Stimulated activated CD4-positive, alpha-beta T cell treated with anti-CD3 and anti-CD28 coated beads, Interleukin-12 subunit alpha, Interleukin-12 subunit beta, amount 100 ng/mL, for 24 hours (primary cell): ENCODE measurements at places on chromosomes 7 and 10.

- peak; percentile 100 for DNase-seq
Observed at GRCh38 chr10:104231784-104232612, at the start of gene CFAP43. Gene CFAP43 (minus strand): TSS chr10:104232364. CDS start chr10:104232246, 118 bp downstream.

DNA sequence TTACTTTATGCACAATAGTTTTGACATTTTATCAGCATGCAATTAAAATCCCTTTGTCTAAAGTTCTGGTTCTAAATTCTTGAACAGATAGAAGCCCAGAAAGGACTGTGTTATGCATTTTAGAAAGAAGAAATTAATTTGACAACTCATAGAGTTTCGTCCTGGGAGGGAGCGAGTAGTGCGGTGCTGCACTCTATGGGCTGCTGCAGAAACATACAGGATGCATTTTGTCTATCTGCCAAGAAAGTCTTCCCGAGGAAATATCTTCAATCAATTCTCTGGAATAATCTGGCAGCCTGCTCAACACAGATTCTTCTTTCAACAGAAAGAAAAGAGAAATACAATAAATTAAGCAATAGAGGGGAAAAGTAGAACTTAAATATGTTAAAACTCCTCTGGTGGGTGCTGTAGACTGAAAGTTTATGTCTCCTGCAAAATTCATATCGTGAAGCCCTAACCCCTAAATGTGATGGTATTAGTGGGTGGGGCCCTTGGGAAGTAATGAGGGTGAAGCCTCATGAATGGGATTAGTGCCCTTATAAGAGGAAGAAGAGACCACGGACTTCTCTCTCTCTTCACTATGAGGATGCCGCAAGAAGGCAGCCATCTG lies 39.0 kb upstream of the IFRD1 start:
- no peak for DNase-seq

DNA sequence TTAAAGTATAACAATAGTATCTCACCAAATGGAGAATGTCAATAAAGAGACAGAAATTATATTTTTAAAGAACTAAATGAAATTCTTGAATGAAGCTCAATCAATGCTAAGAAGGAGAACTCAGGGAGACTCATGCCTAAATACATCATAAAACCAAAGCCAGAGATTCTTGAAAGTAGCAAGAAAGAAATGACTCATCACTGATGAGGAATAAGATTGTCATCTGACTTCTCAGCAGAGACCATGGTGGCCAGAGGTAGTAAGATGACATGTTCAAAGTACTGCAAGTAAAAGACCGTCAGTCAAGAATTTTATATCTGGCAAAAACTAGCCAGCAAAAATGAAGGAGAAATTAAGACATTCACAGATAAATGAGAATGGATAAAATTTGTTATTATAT lies 399.0 kb downstream of the GRID1 start:
- no peak for DNase-seq

DNA sequence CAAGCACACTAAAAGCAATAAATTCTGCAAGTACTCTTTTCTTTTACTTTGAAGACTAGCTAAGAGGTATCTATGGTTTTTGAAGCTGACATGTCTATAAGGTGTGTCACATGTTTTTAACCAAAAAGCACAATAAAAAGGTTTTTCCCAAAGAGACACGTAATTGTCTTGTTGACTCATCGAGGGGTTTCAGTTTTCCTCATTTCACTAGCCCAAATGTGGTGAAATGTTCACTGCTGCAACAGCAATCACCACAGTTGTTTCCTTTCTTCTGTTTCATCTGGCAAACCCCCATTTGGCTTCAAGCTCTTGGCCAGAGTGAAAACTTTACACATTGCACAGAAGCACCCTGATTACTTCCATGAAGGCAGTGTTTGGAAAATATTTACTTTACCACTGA lies 3.8 kb upstream of the HOXA4 start:
- no peak for DNase-seq

- no peak for DNase-seq
Observed at GRCh38 chr7:151552352-151553028, 32.8 kb upstream of the RHEB start.

GRCh38 chr7:390761-391410 lies 100.9 kb downstream of the FOXL3 start:
- DNase-seq = no peak

DNA sequence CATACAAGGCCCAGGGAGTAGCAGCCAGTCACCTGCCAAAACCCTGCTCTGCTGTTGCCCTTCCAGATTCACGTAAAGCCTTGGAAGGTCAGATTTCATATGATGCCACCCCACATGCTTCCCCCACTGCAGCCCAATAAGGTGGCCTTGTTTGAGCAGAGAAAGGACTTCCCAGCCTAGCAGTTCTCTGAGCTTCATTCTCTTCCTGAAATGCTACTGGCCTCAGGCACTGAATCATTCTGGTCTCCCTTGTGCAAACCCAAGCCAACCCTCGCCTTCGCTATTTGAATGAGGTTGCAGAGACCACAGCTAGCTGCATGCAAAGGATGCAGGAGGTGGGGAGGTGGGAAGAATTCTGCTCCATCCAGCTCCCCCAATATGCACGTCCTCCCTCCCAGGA lies 60.3 kb upstream of the PLXNA4 start:
- DNase-seq = no peak

DNA sequence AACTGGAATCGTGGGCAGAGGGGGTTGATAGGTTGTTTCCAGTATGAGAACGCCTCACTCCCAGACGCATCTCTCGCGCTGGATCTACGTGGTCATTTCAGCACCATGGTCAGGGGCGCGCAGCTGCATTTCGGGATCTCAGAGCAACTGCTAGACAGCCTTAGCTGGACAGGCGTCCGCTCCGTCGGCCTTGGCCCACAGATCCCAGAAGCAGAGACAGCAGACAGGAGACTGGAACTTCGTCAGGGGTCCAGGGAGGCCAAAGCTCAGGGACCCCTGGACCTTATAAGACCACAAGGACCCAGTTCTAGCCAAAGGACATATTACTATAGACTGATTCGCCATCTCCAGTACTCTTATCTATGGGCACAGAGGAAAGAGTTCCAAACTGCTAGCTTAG lies 5.3 kb downstream of the NEUROG3 start:
- DNase-seq = peak; percentile 22

- DNase-seq = no peak
Observed at GRCh38 chr10:80104066-80104926, 25.8 kb downstream of the TMEM254 start.

DNA sequence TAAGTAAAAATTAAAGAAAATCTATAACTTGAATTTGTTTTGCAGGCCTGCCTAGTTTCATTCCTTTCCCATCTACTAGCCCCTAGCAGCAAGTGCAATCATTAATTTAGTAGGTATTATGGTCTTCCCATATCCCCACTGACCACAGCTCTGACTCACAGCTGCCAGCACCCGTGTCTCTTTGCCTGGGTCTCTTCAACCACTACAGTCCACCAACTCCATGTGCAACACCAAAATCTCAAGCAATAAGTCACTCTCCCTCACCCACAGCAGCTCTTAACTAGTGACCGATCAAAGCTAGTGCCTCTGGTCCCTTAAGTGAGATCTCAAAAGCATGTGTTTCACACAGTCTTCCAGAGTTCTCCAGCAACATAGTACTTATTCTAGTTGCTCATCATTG lies 26.0 kb upstream of the THSD7A start:
- DNase-seq = no peak

DNA sequence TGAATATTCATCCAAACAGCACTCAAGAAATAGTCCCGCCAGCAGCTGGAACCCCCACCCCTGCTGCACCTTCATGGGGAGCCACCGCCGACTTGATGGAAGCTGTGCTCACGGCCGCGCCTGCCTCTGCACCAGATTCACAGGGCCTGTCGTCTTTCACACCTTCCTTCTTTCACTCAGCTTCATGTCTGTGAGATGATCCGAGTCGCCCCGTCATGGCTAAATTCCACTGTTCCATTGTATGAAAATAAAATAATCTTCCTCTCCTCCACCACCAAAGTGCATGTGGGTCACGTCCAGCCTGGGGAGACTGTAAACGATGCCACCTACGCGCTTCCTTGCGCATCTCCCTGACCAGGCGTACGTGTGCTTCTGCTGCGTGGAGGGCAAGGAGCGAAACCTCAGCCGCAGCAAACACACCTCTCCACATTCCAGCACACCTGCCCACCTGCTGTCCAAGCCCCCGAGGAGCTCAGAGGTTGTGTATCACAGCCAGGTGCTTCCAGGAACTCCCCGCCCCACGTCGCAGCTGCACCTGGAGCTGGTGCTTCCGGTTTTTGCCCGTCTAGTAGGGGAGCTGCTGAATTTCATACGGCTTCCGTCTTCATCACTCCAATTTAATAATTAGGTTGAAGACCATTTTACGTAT lies 137.0 kb downstream of the PTPRN2 start:
- no peak for DNase-seq

GRCh38 chr10:13263591-13263990 lies 29.4 kb upstream of the UCMA start:
- no peak for DNase-seq

DNA sequence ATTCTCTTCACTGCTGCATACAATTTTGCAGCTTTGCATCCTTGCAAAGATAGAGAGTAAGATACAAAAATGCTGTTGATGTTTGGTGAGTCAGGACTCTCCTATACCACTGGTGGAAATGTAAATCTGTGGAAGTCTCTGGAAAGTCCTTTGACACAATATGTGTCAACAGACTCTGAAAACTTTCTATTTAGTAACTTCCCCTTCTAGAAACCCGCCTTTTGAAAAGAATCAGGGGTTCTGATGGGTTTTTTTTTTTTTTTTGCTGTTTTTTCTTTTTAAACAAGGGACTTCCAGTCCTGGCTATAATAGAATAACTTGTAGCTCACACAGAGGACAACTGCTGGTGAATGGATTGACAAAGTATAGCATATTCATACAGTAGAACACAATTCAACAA lies 16.4 kb downstream of the NOD1 start:
- DNase-seq = no peak
